NCI-H774 (cell line): ENCODE measurements at places on chromosomes 5 and 9.

GRCh38 chr5:121707178-121707577 is 144.5 kb upstream of the FTMT start:
- no peak for DNase-seq

- DNase-seq, result peak; percentile 85
These were observed 2.4 kb upstream of the OMD start for GRCh38 chr9:92426501-92427145.

DNA sequence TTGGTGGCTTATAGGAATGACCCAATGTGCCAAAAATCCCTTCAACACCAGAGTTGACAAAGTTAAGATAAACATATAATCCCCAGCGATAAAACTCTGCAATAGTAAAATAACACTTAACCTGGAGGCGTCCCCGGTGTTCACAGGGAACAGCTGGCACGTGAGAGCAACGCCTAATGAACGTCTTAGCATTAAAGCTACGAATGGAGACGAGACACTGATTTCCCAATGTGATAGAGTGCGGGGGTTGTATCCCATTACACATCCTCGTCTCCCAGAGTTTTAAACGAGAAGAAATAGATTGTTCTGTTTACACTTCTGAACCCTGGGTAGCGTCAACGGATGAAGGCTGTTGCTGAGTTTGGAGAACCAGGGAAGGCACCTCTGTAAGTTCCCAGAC is 57.6 kb downstream of the PTCH1 start:
- no peak for DNase-seq

GRCh38 chr5:120326651-120327050 is 137.4 kb upstream of the PRR16 start:
- no peak for DNase-seq

DNA sequence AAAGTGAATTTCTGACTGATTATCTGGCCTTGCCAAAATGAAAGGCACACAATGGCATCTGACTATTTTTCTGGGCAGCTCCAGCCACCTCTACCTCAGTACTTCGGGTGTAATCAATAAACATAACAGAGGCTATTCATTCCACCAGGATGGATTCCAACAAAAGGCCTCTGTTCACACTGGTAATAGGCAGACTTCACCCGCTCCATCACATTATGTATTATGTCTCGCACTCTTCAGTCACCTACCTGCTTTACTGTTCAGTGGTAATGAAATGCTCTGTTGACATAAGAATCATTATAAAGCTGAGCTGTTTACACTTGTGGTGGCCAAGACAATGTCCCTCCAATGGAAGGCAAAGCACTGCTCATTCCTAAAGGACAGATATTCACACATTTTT is 1333.7 kb upstream of the WWC1 start:
- DNase-seq, result peak; percentile 74

GRCh38 chr5:156974328-156974727 is 11.3 kb upstream of the TIMD4 start:
- no peak for DNase-seq
